NCI-H1436 (cell line): ENCODE measurements at places on chromosomes 1 and 21.

DNA sequence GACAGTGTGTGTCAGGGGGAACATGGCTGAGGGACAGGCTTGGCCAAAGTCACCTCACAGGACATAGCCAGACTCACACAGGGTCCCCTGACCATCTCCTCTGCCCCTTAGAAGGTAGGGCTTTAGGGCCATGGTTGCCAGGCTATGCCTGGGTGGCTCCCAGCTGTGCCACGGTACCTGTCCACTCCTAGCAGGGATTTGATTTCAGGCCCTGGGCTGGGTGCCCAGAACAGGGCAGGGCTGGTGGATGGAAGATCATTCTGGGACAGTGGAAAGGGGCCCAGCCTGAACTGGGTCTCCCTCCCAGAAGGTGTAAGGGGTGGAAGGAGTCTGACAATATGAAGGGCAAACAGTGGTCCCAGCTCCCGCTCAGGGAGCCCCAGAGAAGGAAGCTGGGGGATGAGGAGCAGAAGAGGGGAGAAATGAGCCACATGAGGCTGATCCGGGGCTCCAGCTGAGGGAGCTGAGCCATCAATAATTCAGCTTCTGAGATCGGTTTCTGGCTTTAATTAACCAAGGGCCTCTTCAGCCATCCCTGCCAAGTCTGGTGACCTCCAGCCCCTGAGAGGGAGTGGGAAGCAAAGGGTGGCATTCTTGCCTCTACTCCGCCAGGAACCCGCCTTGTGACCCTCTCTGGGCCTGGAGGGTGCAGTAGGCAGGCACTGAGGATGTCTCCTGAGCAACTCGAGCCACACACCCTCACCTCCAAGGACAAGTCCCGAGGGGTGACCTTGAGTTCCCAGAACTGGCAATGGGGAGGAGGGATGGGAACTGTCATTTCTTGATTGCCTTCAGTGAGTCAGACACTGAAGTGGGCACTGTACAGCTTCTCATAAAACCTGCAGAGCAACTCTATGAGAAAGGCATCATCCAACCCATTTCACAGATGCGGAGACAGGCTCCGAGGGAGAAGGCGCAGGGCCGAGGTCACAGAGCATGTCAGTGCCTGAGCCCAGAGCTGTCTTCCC lies 2.1 kb downstream of the CD164L2 start:
- DNase-seq: no peak

GRCh38 chr1:224558904-224559303 lies 57.2 kb upstream of the CNIH3 start:
- DNase-seq: no peak

GRCh38 chr1:229836324-229836723 lies 210.3 kb downstream of the URB2 start:
- DNase-seq: peak; percentile 17

- no peak for DNase-seq
Observed at GRCh38 chr1:78624035-78624434, 3.8 kb downstream of the IFI44L start.

DNA sequence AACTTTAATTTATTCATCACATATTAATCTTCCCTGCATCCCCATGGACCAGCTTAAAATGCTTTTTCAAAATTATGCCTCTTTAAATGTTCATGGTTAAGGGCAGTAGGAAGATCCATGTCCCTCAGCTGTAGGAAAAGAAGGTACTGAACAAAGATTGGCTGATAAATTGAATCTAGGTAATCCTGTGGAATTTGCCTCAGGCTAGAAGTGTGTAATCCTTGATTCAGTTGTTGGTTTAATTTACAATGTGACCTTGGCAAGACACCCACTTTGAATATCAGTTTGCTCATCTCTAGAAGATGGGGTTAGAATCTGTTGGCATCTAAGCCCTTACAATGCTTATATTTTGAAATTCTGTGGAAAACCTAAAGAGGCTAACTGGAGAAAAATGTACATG lies 6.1 kb downstream of the TTC4 start:
- DNase-seq: no peak

DNA sequence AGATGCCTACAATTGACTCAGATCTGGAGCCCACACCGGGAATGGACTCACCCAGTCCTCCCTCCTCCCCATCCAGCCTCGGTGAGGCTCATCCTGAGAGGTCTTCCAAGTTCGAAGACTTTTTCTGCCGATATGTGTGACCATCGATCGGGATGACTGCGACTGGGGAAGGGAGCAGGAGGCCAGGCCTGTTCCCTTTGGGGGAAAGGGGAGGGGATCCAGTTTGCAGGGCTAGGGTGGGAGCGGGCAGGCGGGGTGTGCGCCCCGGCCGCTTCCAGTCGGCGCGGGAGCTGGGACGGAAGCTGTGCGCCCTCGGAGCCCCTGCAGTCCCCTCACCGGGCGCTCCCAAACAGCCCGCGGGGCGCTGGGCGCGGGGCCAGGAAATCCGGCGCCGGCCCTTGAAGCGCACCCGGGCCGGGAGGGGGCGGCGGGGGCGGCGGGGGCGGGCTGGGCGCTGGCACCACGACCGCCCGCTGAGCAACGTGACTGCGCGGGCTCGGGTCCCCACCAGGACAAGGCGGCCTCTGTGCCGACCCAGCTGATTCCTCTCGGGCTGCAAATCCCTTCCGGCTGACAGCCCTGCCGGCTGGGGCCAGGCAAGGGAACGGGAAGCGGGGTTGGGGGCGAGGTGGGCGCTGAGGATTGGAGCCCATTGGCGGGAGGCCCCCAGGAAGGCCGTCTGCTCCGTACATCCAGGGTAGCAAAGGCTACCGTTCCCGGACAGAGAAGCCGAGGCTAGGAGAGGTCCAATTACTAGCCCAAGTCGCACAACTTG lies 103.9 kb downstream of the EBNA1BP2 start:
- DNase-seq: no peak

DNA sequence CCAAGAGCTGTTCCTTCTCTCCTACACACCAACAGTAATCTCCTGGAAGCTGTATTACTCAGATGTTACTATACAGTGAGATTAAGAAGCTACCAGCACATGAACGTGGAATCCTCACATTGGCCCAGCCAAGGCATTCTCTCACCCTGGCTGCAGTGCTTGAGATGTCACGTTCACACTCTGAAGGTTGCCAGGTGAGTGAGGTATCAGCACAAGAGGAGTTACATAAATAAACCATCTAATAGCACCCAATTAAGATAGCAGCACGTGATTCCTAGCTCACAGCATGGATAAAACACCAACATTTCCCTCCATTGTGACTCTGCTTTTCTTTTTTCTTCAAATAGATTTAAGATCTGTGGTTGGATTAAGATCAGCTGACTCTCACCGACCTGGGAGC lies 182.8 kb downstream of the PLPP3 start:
- peak; percentile 41 for DNase-seq

GRCh38 chr21:14245711-14246110 lies 29.8 kb downstream of the RBM11 start:
- DNase-seq: no peak

DNA sequence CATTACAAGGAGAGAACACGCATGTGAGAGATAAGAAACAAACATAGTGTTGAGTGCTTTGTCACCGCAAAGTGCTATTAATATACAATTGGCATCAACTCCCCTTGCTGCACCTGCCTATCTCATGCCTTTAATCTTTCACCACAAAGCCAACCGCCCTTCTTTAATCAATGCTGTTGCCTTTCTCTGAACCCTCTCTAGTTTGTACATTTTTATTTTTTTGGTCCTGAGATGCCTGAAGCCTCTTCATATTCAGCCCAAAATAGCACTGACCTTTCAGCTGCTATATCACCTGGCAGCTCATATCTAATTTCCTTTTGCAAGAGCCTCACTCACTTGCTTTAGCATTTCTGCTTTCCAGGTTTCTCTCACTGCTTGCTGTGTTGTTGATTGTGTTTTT lies 504.7 kb downstream of the NUF2 start:
- DNase-seq: peak; percentile 72

GRCh38 chr1:117648015-117648414 lies 42.2 kb downstream of the TENT5C start:
- DNase-seq: no peak

GRCh38 chr1:208980605-208981004 lies 602.9 kb upstream of the CAMK1G start:
- no peak for DNase-seq

- DNase-seq: peak; percentile 68
Observed at GRCh38 chr1:234478152-234478480, 863 bp downstream of the TARBP1 start.

DNA sequence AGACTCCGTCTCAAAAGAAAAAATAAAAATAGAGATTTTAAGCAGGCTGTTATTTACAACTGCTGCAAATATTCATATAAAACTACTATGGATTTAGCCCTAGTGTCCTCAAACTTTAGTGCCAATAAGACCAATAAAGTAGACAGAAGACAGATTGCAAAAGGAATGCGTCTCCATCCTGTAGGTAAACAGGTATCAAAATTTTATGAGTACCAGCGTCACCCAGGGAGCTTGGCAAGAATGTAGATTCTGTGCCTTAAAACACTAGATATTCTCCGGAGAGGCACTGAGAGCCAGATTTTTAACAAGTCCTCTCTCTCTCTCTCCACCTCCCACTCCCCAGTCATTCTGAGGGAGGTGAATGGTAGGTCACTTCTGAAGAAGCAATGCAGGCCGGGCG lies 18.4 kb downstream of the SMYD3 start:
- no peak for DNase-seq

- DNase-seq: no peak
Observed at GRCh38 chr21:34783815-34784214, 115.0 kb downstream of the CLIC6 start.

DNA sequence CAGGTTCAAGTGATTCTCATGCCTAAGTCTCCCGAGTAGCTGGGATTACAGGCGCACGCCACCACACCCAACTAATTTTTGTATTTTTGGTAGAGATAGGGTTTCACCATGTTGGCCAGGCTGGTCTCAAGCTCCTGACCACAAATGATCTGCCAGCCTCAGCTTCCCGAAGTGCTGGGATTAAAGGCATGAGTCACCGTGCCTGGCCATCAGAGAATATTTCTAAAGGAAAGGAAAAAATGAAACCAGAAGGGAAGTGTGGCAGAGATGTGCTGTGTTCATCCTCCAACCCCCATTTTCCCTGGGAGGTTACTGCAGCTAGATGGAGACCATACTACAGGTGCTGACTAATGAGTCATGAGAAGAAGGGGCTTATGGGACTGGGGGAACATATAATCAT lies 964.1 kb downstream of the TTLL7 start:
- DNase-seq: no peak

DNA sequence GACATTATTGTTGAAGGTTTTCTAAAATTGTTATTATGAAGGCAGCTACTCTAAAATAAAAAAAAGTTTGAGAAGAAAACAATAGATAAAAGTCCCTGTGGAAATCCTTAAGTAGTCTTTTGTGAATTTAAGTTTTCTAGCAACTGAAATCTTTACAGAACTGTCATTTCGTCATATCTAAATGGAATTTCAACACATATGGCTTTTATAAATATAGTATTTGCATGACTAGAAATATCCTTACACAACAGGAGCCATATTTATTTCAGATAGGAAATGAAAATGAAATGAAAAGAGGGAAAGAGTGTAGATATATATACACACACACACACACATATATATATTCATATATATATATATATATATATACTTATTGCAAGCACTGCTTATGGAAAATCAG lies 204.7 kb upstream of the RGS18 start:
- no peak for DNase-seq

GRCh38 chr1:194174528-194174927 lies 988.1 kb upstream of the B3GALT2 start:
- no peak for DNase-seq

DNA sequence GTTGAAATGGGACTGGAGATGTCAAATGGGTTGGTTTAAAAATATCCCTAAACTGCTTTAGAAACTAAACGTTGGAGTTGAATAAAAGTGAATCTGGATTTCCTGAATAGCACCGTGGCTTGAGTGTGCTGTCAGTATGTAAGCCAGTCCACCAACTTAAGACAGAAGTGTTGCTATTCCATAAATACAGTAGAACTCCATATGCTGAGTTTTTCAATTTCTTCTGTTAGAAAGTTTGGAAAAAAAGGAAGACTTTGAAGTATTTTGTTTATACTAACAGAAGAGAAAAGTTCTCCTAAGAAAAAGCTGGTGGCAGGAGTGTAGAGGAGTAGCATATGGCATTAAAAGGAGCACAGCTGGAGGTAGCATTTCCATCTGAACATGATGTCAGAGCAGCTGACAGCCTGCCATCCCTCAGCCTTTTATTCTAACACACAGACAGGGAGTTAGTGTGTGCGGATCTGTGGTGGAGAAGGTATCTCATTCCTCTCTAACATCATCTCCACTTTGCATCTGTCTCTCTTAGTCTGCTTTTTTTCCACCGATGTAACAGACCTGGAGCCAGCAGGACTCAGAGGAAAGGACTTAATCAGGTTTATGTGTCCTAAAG lies at the start of gene ZBTB18:
Gene ZBTB18, plus strand, starts transcription at position 449 of the 610 bp plus-strand sequence. Its CDS starts 149 bp downstream, at position 598.
- no peak for DNase-seq

- DNase-seq: no peak
Observed at GRCh38 chr1:36982709-36983108, 51.6 kb downstream of the GRIK3 start.

DNA sequence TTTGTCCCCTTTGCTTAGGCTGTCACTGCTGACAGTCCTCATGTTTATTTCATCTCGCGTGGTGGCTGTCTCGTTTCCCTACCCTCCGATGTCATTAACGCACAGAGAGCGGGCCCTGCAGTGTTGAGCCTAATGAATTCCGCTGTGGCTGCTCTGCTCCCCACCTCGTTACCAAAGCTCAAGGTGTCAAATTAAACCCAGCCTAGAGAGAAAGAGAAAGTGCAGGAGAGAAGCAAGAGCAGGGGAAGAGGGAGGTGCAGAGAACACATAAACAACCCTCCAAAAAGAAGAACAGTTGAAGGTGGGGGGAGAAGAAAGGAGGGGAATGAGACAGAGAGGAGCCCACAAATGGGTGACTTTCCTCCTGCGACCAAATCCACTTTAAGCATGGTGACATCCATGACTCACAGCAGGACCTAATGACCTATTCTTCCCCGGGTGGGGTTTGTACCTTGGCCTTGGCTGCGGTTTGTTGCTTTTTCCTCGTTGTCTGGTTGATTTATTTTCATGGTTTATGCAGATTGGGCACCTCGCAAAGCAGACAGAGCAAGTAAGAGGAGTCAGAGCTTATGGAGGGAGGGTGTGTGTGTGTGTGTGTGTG lies 92.5 kb downstream of the PBX1 start:
- DNase-seq: peak; percentile 3

DNA sequence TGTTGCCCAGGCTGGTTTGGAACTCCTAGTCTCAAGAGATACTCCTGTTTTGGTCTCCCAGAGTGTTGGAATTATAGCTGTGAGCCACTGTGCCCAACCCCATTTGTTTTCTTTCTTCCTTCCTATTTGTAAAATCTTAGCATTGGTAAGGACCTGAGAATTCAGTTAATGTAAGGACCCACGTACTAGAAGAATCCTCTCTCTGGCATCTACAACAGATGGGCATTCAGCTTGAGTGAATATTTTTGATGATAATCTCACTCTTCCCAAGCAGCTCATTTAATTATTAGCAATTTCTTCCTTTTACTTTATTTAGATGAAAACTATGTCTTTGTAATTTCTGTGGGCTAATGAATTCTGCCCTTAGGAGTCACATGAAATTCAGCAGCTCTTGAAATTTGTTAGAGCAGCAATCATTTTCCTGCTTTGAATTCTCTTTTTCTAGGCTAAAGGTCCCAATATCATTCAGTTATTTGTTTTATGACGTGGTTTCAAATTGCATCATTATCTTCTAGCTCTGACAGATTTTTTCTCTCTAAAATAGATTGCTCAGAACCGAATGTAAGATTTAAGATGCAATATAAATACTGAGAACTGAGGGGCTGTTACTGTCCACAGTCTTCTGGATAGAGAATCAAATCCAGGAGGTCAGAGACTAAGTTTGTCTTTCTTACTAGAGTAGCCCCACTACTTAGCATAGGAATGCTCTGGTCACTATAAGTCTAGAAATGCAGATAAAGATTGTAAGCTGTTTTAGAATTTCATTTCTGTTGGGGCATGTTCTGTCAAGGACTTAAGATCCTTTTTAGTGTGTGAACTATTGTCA lies 59.4 kb downstream of the EPB41 start:
- no peak for DNase-seq
